T-helper 1 cell (primary cell): ENCODE measurements at places on chromosomes 11 and 22.

GRCh38 chr11:36010010-36010740 is 66.3 kb downstream of the LDLRAD3 start:
- DNase-seq = no peak

- DNase-seq = no peak
Observed at GRCh38 chr11:111565114-111565720, 24.7 kb downstream of the LAYN start.

- no peak for DNase-seq
Observed at GRCh38 chr22:40997520-40997919, 46.3 kb downstream of the RBX1 start.

DNA sequence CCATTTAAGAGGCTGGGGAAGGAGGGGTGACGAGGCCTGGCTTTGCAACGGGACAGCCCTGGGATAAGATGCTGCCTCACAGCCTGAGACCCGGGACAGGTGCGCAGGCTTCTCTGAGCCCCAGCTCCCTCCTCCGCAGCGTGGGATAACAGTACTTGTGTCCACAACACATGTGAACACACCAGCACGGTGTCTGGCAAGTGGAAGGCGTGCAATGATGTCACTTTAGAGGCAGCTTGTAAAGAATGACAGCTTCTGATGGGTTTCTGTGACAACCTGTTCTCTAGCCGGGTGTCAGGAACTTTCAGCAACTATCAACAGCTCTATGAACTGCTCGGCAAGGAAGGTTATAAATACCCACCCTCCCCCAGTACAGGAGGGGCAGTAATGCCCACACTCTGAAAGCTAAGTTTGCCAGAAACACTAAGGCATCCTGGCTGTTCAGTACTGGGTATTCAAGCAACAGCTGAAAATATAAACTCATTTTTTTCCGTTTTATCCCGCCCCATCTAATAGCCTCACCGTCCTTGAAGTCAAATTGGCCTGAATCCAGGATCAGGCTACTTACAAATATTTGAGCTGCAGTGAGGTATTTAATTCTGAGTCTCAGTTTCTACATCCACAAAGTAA is 59.7 kb downstream of the MYH9 start:
- DNase-seq = no peak

- DNase-seq = no peak
Observed at GRCh38 chr22:44390613-44390970, 77.8 kb upstream of the SHISAL1 start.

GRCh38 chr11:80872116-80872728 is 1431.4 kb upstream of the TENM4 start:
- DNase-seq = no peak

DNA sequence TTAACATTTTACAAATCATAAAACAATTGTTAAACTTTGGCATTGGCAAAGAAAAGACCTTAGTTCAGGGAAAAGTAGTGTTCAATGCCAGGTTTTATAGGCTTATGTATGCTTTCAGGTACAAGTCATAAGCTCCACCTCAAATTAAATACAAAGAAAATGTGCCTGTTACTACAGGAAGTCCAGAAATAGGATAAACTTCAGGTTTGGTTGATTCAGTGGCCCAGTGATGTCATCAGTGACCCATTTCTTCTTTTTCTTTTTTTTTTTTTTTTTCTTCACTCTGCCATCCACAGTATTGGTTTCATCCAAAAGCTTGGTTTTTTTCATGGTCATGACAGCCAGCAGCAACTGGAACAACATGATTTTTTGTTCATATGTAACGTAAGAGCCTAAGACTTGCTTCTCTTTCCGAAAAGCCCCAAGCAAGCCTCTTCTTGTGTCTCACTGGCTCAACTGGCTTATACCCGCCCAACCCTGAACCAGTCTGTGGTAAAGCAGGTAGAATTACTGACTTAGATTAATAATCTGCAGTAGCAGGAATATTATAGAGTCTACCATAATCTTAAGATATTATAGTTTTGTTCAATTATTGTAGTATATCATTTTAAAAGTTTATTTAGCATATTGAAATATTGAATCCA is 46.2 kb downstream of the TTC17 start:
- DNase-seq = no peak

GRCh38 chr11:29518389-29519174 is 498.2 kb downstream of the KCNA4 start:
- no peak for DNase-seq

- DNase-seq = no peak
Observed at GRCh38 chr22:23783265-23784150, 3.3 kb upstream of the SMARCB1 start.

- no peak for DNase-seq
Observed at GRCh38 chr11:58524232-58525036, 16.5 kb upstream of the OR5B21 start.

DNA sequence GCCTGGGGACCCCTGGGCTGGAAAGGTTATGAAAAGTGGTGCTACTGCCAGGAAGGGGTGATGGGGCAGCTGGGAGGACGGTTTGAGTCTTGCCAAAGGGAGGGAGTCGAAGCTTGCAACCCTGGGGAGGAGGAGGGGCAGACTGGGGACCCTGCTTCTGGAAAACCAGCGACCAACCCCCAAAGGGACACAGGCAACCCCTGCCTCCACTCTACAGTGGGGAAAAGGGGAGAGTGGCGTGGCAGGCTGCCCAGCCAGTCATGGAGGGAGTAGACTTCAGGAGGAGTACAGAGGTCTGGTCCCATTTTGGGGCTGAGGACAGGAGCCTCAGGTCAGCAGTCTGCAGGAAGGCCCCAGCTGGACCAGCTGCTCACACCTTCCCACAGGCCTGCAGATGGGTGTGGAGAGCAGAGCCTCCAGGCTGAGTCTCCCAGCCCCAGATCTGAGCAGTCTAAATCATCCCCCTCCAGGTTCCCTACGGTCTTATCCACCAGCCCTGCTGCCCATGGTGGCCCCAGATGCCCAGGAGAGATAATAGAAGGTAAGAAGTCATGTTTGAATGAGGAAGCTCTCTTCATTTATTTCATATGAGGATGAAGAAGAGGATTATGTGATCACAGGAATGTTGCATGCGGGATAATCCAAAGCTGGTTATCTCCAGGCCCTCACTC is 3.3 kb downstream of the DDT start:
- no peak for DNase-seq

- DNase-seq = no peak
Observed at GRCh38 chr11:70606248-70606950, 208.1 kb downstream of the CTTN start.

DNA sequence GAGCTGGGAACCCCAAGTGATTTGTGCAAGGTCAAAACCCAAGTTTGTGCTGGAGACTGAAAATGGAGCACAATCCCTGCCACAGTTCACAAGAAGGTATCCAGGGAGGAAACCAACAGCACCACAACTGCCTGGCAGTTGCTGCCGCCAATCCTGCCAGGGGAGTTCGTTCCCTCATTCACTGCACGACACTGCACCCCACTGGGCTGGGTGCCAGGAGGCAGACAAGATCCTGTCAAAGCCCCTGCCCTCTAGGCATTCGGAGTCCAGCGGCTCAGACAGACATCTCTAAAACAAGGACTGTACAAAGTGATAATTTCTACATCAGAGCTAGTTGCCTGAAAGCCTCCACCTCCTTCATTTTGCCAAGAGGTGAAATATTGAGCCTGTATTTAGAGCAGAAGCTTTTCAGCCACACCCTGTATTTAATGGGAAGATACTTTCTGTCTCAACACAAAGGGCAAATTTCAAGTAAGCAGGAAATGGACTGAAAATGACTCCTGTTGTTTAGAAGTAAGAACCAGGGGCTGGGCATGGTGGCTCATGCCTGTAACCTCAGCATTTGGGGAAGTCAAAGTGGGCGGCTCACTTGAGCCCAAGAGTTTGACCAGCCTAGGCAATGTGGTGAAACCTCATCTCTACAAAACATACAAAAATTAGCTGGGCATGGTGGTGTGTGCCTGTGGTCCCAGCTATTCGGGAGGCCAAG is 277.4 kb upstream of the NARS2 start:
- DNase-seq = no peak

GRCh38 chr11:126310992-126311310 is 7.1 kb downstream of the DCPS start:
- DNase-seq = no peak

DNA sequence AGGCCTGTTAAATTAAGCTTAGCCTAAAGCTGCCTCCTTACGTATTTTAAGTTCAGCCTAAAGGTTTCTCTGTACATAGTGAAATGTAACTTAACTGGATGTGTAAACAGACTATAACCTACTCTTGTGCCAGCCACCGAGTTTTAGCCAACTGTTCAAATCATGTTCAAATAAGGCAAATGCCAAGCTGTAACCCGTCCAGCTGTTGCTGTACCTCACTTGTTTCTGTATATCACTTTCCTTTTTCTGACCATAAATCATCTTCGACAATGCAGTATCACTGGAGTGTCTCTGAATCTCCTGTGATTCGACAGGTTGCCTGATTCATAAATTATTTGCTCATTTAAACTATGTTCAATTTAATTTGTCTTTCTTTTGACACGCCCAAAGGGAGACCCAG is 4.0 kb upstream of the PLAAT5 start:
- no peak for DNase-seq

DNA sequence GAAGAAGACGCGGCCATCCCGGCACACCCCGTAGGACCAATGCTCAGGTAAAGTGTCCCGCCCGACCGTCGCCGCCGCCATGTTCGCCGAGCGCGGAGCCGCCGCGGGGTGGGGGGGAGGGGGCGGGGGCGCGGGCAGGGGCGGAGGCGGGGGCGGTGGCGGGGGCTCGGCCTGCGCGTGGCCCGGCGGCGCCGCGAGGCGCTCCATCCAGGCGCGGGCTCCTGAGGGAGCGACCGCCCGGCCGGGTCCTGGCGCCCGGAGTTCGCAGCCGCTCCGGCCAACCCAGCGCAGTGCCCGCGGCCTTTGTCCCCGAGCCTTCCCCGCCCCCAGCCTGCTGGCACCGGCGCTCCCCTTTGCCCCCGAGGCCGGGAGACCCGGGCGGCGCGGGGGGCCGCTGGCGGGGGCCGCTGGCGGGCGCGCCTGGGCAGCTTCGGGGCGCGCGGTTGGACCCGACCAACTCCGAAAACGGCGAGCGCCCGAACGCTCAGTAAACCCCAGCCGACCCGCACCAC is at the start of gene PLEKHA7:
TSS of gene PLEKHA7 (minus strand) at position 94 of the 512 bp plus-strand sequence. CDS start at position 81, 13 bp downstream.
- DNase-seq = no peak

DNA sequence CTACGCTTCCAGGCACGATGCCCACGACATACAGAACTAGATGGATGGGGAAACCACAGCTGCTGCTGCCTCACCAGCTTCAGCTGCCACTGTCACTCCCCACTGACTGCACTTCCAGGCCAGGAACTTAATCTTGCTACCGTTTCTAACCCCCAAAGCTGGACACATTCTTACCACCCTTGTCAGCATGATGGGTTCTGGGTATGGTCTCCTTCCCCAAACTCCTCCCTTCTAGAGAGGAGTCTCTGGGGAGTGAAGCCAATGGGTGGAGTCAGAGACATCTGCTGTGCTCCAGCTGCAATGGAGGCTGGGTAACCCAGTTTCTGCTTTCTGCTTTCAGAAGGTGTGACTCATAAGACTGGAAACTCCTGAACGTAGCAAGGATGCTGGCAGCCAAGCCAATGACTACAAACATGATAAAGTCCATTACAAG is 87.0 kb upstream of the THY1 start:
- DNase-seq = no peak

DNA sequence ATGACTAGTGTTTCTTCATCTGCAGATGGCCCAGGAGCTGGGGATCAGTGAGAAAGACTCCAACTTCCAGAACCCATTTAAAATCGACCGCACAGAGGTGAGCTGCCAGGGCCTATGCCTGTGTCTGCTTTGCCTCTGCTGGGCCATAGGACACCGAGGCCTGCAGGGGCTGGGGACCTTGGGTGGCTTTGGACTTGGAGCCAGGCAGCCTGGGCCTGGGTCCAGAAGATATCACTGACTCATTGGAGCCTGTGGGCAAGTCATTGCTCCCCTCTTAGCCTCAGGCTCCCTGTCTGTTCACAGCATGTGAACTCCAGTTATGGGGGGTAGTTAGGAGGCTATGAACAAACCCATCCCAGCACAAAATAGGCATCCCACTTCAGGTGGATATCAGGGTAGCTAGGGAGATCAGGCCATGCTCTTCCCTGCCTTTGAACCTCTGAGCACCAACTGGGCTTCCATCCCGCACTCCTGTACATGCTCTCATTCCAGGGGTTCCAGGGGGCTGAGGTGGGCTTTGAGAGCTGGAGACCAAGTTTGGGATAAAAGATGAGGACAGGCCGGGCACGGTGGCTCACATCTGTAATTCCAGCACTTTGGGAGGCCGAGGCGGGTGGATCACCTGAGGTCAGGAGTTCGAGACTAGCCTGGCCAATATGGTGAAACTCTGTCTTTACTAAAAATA is 13.4 kb downstream of the CCDC134 start:
- no peak for DNase-seq
